Stimulated activated CD8-positive, alpha-beta memory T cell treated with anti-CD3 and anti-CD28 coated beads, Interleukin-4, amount 100 ng/mL, for 1 hour (primary cell): ENCODE measurements at places on chromosomes 7 and 10.

DNA sequence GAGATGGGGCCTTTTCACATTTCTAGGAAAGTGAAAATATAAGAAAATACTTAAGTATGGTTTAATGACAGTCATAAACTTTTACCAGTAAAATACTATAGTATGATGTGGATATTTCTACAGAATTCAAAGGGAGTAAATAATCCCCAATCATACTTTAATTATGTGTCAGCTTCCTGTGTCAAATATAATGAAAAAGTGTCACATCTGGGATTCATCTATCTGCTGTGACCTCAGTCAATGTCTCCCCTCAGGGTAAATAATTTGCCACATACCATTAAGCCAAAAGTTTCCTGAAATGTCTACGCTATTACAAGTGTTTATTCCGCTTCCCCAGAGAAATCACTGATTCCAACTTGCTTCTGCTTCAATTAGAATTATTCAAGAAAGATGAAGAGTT lies 110.5 kb downstream of the ITGA8 start:
- DNase-seq, result no peak

DNA sequence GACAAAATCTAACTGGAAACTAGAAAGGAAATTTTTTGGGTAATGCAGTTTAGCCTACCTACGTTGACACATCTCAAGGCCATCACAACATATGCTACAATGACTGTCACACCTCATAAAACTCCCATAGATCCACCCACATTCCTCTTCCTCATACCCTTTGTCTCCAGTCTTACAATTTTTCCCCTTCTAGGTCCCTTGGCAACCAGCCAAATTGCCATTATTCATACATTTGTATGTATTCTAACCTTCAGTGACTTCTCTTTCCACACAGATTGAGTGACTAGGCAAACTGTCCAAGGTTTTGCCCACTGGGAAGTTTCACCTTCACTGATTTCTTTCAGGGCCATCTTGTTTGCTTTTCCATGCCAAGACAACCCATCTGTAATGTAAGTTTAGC lies 100.5 kb upstream of the TPK1 start:
- no peak for DNase-seq

- no peak for DNase-seq
Measured at GRCh38 chr7:5229451-5230264, 39.6 kb downstream of the WIPI2 start.

DNA sequence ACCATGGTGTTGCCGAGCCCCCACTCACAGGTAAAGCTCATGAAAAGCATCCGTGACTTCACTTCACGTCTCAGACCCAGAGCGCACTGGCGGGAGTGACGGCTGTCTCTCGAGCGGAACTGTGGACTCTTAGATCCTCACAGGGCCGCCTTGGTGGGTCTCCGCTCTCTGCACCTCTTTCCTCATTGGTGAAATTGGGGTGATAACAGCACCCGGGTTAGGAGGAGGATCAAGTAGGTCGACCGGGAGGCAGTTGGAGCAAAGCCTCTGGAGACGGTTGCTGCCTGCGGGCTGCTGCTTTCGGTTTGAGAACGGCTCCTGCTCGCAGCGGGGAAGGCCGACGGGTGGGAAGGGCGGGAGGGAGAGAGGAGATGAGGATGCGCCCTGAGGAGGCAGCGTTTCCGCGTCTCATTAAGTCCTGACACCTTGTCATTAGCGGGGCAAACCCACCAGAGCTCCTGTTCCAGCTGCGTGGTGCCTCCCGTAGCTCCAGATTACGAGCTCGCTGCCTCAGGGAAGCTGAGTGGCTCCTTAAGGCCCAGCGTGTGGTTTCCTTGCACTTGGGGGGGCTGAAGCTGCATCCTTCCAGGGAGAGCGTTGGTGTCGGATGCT lies 51.9 kb upstream of the CFAP46 start:
- no peak for DNase-seq

DNA sequence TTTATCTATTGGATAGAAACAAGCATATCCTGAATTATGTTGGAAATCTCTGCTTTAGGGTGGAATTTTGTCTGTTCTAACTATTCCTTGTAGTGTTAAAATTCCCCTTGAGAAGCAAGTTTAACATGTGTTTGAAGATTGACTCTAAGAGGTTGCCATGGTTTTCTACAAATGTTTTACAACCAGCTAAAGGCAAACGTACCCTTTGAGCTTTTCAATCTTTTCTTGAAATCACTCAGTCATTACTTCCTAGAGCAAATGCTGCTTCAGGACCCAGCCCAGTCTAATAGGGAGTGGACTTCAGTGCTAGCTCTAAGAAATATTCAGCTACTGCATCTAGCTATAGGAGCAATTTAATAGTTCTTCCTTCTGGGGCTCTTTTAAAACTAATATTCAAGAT lies 118.8 kb upstream of the IFRD1 start:
- no peak for DNase-seq

- DNase-seq, result no peak
Measured at GRCh38 chr10:123621492-123621891, 44.7 kb upstream of the GPR26 start.

GRCh38 chr10:77350711-77351119 lies 286.9 kb downstream of the KCNMA1 start:
- no peak for DNase-seq

DNA sequence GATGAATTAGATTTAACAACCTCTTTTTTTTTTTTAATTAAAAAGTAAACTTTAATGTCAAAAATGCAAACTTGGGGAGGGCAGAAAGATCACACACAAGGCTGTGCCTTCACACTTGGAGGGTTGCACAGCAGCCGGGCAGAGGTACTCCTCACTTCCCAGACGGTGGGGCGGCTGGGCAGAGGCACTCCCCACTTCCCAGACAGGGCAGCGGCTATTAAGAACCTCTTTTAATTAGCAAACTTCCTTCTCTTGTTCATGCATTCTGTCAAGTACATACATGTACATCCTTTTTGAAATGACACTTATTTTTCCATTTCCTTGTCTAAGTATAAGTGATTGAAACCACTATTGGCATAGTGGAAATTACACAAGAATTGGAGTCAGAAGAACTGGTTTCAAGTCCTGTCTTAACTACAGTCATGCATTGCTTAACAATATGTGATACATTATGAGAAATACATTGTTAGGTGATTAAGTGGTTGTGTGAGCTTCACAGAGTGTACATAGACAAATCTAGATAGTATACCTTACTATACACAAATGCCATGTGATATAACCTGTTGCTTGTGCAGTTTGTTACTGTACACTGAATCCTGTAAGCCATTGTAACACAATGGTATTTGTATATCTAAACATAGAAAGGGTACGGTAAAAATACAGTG lies 26.5 kb downstream of the BTRC start:
- DNase-seq, result no peak

DNA sequence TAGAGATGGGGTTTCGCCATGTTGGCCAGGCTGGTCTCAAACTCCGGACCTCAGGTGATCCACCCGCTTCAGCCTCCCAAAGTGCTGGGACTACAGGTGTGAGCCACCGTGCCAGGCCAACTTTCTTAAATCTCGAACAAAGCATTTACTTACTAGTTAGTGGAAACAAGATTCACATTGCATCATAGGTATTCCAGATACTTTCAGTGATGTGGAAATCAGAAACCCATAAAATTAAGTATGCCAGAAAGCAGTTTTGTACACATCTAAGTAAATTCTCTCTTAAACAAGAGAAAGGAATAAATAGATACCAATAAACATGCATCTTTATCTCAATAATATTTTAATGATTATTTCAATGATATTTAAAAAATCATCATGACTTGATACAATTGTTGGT lies 75.5 kb downstream of the DGKI start:
- DNase-seq, result no peak

- DNase-seq, result no peak
Measured at GRCh38 chr7:38375453-38375852, 102.0 kb upstream of the TARP start.

GRCh38 chr7:101645951-101646350 lies 16.9 kb upstream of the MYL10 start:
- DNase-seq, result no peak

GRCh38 chr7:129864042-129864441 lies 88.7 kb downstream of the UBE2H start:
- no peak for DNase-seq

DNA sequence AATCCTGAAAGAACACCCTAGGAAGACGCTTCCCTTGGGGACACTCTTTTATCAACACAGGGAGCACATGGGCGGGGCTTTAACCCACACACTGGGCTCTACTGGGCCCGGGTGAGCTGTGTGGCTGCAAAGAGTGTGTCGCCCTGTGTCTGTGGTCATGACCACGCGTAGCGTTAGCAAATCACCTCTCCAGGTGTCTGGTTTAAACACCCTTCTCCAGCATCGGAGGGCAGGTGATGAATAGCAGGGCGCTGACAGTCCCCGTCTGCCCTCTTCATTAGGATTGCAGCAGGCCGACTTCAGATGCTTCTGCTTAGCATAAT lies 127.7 kb downstream of the ADARB2 start:
- no peak for DNase-seq

- no peak for DNase-seq
Measured at GRCh38 chr7:143352531-143353002, 9.9 kb downstream of the FAM131B start.

GRCh38 chr10:53664282-53665019 lies 891.9 kb upstream of the MBL2 start:
- DNase-seq, result no peak

GRCh38 chr10:131649617-131650016 lies 251.2 kb upstream of the PPP2R2D start:
- no peak for DNase-seq

- no peak for DNase-seq
Measured at GRCh38 chr7:33979807-33980355, 74.5 kb downstream of the BMPER start.

- DNase-seq, result no peak
Measured at GRCh38 chr7:73887762-73888161, 26.8 kb downstream of the TMEM270 start.

DNA sequence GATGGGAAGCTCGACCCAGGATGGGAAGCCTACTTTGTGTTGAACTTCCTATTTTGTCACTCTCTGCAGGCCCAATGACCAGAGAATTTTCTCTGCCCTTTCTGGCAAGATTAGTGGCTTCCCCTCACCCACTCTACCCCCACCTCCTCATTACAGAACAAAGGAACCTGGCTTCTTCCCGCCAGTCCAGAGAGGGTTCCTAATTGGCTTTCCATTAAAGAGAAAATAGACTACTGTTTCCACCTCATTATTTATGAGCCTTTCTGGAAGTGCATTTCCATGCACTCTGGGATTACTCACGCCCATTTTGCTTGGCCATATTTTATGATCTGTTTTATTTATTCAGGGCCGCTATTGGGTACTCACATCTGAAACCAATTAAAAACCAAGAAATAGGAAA lies 94.9 kb upstream of the TCF7L2 start:
- no peak for DNase-seq
